ENCODE measurements at places on chromosomes 13 and 19.

DNA sequence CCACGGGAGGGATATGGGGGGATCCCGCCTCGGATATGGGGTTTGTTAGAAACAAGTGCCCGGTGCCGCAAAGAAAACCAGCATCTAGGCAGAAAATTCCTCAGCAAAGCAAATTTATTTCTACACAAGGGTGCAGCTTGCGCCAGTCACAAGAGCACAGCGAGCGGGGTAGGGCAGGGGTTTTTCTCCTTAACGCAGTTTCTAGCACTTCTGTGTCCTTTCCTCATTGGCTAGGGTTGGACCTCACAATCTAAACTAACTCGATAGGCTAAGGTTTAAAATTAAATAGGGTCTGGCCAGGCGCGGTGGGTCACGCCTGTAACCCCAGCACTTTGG lies 595 bp downstream of the ZNF440 start:
- no peak for DNase-seq

GRCh38 chr19:51387924-51388389 lies at the start of gene LIM2:
TSS of gene LIM2 (minus strand) at chr19:51387974. CDS start at chr19:51387443, 531 bp downstream.
- no peak for DNase-seq

- peak; percentile 95 for DNase-seq
Observed at GRCh38 chr19:48501494-48502349, 9.9 kb downstream of the LMTK3 start.

DNA sequence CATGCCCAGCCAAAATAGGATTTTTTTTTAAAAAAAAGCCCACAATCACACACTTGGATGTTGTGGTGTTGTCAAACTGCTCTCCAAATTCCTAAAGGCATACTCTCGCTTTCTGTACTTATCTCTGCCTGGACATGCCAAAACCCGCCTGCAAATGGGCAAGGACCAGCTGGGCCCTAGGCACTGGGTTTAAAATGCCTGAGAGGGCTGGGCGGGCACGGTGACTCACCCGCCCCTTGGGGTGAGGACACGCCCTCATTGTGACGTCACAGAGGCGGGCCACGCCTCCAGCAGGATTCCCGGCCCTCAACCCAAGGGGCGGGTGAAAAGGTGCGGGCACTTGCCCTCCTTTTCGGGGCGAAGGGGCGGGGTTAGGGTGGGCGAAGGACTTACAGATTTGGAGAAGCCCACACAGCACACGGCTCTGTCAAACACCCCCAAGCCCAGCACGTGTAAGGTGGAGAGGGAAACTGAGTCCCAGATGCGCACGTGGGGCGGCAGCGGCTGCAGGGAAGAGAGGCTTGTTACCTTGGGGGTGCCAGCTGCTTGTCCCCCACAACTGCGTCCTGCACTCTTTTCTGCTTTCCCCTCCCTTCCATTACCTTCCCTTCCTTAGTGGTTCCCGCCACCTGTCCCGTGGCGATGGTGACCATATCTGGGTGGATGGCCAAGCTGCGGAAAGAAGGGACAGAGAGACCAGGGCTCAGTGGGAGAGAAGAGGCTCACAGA lies 6.6 kb downstream of the EML2 start:
- peak; percentile 48 for DNase-seq

- no peak for DNase-seq
Observed at GRCh38 chr19:13092606-13093235, 9.9 kb downstream of the LYL1 start.

GRCh38 chr19:7260161-7260560 lies 34.1 kb downstream of the INSR start:
- no peak for DNase-seq

- DNase-seq, result no peak
Observed at GRCh38 chr19:41927497-41928192, 604 bp downstream of the ERFL start.

GRCh38 chr19:2607712-2608601 lies 94.5 kb downstream of the GNG7 start:
- DNase-seq, result peak; percentile 10

- no peak for DNase-seq
Observed at GRCh38 chr19:42250666-42251531, 4.0 kb downstream of the ERF start.

DNA sequence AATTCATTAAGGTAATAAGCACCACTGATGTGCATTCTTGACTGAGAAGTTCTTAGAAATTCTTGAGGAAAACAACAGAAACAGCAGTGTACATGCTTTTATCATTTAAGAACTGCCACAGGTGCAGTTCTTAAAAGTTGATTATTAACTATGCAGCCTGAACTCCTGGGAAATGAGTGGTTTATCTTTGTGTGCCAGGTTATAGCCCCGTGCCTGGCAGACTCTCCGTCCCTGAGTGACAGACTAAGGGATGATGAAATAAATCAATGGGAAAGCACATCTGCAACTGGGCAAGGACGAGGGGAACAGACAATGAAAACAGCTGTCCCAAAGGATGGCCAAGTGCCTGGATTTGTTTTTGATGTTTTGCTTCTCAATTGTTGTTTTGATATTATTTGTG lies 84.4 kb upstream of the SPATA13 start:
- no peak for DNase-seq

- no peak for DNase-seq
Observed at GRCh38 chr13:26816881-26817280, 56.3 kb upstream of the GPR12 start.

DNA sequence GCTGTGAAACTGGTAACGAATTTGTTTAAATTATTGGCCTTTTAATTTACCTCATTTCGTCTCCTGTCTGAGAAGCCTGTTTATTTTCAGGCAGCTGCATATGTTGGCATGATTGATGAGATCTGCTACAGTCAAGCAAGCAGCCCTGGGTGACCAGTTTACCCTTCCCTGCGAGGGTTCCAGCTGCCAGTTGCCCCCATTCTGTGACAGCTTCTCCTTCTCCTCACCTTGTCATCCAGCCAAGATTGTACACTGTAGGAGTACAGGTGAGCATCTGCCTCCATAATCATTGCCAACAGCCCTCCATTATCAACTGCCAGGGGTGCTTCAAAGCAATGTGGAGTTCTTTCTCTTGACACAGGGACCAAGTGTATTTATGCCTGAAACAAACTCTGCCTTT lies 1979.9 kb upstream of the PRR20A start:
- peak; percentile 87 for DNase-seq

DNA sequence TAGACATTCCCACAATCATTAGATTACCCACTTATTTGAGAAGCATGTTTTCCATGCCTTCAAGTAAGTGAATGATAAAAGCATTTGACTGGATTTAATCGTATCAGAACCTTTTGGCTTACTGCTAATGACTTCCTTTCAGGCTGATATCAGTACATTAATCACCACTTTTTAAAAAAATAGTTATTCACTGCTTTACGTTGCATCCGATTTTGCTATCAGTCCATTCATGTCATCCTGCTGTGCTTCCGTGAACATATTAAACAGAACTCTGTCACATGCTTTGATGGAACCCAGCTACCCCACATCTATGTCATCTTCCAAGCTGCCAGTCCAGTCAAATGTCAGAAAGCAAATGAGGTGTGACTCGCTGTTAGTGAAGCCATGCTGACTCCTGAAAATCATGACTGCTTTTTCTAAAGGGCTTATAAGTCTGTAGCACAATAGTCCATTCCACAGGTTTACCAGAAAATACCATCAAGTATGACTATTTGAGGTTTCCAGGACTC lies 440.9 kb downstream of the IRS2 start:
- DNase-seq, result no peak

DNA sequence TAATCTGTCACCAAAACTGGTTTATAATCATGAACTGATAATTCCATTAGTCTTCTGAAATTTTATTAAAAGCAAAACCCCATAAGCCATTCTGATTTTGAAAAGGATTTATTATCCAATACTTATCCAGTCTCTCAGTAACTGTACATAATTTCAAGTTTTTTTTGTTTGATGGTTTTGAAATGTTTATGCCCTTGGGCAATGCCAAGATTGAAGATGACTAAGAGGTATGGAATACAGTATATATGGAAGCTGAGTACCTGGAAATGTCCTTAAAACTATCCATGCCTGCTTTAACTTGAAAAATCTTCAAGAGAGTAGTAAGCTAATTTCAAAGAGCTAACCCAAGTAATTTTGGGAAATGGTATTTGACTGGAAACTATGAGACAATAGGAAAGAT lies 1.8 kb upstream of the NEK5 start:
- no peak for DNase-seq

DNA sequence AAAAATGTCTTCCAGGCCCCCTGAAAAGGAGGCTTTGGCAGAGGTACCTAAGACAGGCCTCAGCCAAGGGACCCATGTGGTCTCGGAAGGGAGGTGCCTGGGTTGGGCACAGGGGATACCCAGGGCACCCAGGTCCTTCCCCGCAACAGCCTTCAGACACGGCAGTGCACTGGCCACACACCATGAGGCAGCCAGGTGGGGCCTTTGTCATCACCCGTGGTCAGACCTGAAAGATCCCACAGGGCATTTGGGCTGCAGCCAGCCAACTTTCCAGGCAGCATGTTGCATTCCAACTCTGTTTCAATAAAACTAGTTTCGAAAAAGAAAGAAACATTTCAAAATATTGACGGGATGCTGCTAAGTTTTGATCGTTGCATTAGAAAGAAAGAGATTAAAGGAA lies 4.7 kb upstream of the TUBGCP3 start:
- no peak for DNase-seq

DNA sequence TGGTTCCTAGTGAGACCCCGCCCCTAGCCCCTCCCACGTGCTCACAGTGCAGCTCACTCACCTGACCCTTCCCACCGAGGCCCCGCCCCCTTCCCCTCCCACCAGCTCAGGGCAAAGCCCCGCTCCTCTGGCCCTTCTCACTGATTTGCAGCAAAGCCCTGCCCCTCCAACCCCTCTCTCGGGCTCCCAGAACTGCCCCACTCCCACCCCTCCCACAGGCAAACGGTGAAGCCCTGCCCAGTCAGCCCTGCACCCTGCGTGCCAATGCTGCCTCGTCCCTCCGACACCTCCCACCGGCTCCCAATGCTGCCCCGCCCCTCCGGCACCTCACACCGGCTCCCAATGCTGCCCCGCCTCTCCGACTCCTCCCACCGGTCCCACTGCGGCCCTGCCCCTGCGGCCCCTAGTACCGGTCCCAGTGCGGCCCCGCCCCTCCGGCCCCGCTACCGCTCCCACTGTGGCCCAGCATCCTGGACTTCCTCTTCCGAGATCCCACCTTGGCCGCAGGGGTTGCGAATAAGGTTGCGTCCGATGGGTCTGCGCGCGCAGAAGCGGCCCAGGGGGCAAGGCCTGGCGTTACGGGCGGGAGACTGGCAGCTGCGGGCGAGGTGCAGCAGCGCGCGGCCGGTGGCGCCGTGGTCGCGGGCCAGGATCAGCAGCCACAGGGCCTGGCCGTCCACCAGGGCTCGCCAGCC lies 834 bp downstream of the FBXO27 start:
- DNase-seq, result peak; percentile 100

GRCh38 chr13:109655611-109656010 lies 130.8 kb downstream of the IRS2 start:
- DNase-seq, result no peak

- DNase-seq, result no peak
Observed at GRCh38 chr13:41955605-41956004, 5.3 kb downstream of the VWA8 start.

- no peak for DNase-seq
Observed at GRCh38 chr19:51552996-51553725, 17.9 kb upstream of the ZNF175 start.

DNA sequence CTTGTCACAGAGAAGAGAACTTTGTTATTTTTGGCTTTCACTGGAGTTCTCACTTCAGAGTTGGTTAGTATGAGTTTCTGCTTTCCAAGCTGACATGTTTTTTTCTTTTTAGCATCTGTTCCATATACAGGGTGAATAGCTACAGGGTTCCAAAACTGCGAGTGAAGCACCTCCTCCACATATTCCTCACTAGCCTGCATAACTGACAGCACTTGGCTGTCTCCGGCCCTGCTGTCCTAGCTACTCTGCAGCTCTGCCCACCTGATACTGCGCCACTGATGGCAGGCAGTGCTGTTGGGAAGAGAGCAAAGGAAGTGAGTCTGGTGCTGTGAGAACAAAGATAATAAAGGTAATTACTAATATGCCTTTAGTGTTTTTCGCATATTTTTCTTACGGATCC lies 6.8 kb downstream of the ATP8A2 start:
- no peak for DNase-seq

DNA sequence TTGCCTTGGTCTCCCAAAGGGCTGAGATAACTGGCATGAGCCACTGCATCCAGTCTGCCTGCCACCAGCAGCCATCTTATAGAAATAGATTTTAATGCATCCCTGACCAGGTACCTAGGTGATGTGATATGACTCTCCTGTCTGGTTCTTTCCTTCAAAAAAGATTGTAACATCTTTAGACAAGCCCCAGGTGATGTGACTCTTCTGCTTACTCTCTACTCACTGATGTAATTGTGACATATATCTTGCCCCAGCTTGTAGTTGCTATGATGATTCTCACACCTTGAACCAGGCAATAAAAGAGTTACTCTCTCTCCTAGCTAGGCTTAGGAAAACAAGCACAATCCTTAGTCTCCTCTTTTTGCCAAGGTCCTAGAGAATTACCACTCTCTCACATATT lies 30.6 kb upstream of the ZNF681 start:
- DNase-seq, result no peak
